ENCODE measurements at places on chromosomes 7 and 10.

- DNase-seq, result no peak
Observed at GRCh38 chr10:12768156-12769100, 233.1 kb downstream of the CCDC3 start.

GRCh38 chr10:100930368-100930767 lies 17.6 kb downstream of the SLF2 start:
- peak; percentile 30 for DNase-seq

- DNase-seq, result no peak
Observed at GRCh38 chr10:15210521-15210920, 42.0 kb upstream of the NMT2 start.

DNA sequence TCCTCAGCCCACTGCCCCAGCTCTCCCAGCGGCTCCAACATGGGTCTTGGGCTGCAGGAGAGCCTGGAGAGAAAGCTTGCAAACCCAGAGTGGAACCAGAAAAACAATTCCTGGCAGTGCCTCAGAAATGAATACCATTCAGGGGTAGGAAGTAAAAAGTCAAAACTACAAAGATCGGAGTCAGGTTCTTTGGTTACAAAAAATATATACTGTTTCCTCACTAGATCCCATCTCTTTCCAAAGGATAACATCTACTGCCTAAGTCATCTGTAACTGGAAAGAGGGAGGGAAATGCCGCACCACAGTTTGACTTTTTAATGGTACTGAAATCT lies 14.9 kb downstream of the CREB3L2 start:
- no peak for DNase-seq

- no peak for DNase-seq
Observed at GRCh38 chr7:83640731-83641537, 8.0 kb downstream of the SEMA3E start.

DNA sequence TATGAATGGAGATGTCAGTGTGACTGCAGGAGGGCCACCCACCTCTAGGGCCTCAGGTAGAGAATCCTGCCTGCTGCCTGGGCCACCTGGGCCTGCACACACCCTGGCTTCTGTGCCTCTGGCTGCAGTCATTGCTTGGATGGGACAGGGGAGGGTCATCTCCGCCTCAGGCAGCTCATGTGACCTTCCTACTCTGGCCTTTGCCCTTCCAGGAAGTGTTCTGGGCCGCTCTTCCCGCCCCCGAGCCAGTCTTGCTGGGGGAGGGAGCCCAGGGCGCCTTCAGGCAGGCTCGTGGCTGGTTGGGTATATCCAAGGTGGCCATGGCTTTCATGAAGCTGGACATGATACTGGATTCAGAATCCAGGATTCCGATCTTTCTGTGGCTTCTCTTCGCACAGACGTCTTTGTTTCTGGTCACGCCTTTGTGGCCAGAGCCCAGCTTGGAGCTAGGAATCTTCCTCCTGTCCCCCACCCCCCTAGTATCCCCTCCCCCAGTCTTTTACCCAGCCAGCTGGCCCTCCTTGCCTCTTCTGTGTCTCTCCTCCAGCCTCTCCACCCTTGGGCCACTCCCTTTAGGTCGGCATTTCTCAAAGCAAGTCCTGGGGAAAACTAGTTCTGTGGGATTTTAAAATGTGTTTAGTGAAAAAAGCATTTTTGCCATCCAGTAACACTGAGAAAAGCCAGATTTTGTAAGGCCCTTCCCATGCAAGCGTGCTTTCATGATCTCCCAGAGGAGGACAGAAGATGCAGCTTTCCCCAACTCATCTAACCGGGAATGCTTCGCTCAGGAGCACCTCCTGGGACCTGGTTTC lies 119.6 kb downstream of the ZMIZ1 start:
- no peak for DNase-seq

DNA sequence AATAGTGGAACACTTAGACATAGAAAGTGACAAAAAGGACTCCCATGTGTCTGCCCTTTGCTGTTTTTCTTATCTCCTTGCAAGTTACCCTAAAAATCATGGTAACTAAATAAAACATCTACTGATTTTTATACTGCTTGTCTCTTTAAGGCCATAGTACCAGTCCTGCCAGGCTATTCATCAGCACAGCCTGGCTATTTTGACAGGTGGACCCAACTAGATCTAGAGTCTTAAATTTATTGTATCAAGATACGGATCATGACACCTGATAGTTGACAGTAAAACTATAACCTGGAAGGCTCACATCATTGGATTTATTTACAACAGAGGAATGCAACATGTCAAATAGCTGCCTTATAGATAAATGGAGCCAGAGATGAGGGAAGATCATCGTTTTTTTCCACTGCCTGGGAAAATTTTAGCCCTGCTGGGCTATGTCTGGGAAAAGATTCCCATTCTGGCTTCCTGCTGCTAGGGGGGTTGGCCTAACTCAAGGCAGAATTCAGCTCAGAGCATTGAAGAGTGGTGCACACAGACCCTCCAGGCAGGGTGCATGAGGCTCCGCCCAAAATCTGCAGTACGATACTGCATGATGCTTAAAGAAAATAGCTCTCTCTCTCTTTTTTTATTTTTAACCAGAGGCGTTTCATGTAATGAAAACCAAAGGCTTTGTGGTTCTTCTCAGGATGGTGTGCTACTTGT lies 292.0 kb upstream of the FZD8 start:
- DNase-seq, result no peak

GRCh38 chr10:44949915-44950314 lies 9.7 kb upstream of the RASSF4 start:
- DNase-seq, result no peak

DNA sequence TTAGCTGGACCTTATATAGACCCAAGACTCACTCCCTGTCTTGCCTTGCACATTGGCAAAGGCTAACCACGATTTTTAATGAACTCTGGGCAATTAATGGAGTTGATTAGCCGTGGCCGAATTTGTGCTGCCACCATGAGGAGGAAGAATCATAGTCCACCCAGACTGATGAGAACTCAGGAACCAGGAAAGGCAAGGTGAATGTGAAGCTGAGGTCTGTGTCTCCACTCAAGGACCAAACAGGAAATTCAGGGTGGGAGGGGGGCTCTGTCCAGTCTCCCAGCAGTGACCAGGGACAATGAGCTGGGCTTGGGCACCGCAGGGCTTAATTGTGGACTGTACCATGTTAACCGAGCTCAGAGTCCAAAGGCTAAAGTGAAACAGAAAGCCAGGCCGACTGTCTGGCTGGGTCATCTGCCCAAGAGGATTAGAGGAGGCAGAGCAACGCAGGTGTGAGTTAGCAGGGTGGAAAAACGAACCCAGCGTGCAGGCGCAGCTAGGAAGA lies 127.0 kb upstream of the JCAD start:
- peak; percentile 44 for DNase-seq

GRCh38 chr7:147869456-147869855 lies 721.1 kb upstream of the C7orf33 start:
- DNase-seq, result no peak

DNA sequence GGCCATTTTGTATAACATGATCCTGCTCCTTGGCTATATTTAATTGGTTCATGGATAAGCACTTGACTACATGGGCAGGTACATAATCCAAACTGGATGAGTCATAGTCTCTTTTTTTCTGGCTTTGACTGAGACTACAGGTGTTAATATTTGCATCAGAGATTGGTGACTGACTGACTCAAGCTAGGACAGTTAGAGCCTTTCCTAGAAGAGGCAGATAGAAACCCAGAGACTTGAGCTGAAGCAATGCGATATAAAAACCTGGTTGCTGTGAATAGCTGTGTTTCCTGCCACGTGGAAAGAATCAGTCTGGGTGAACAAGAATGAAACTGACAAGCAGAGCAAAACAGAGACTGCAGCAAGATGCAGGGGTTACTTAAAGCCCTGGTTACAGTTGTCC lies 81.0 kb downstream of the SAMD9 start:
- no peak for DNase-seq

DNA sequence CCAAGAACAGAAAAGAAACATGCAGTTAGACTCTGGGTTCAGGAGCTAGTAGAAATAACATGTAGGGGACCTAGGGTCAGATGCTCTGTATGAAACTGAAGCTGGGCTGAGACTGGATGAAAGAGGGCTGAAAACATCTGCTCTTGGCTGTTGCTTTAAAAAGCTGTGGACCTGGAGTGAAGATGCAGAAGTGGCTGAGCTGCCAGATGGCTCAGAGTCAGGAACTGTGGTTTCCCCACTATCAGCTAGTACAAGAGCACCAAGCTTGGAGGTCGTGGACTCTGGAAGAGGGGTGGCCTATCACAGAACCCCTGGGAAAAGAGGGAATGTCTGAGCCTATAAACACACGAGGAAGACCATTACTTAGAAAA lies 5.9 kb downstream of the ADK start:
- peak; percentile 29 for DNase-seq

DNA sequence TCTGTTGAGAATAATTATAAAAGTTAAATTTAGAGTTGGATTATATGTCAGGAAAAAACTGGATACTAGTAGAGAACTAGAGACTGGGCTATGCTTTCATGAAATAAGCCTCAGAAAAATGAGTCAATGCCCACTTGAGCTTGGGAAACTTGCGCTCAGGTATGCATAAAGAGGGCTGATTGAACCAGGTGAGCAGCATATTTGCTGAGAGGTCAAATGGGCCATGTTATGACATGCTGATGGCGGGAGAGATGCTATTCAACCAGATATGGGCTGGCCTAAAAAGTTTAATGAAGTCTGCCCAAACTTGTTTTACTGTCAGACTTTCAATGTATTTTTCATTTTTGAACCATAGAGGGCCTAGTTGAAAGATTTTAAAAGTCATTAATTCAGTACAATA lies 837.6 kb upstream of the GHITM start:
- DNase-seq, result no peak

DNA sequence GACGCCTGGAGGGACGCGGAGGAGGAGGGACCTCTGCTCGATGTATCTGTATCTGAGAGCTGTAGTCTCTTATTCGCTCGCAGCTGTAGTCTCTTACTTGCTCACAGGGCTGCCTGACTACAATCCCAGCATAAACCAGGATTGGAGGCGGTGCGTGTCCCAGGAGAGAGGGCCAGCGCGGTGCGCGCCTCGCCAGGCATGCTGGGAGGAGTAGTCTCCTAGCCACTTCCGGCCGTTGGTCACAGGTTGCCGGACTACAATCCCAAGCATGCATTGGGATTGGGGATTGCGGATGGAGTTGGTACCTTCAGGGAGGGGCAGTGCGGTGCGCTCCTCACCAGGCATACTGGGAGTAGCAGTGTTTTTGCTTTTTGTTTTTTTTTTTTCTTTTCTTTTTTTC lies 421.7 kb upstream of the NUPR2 start:
- DNase-seq, result no peak

DNA sequence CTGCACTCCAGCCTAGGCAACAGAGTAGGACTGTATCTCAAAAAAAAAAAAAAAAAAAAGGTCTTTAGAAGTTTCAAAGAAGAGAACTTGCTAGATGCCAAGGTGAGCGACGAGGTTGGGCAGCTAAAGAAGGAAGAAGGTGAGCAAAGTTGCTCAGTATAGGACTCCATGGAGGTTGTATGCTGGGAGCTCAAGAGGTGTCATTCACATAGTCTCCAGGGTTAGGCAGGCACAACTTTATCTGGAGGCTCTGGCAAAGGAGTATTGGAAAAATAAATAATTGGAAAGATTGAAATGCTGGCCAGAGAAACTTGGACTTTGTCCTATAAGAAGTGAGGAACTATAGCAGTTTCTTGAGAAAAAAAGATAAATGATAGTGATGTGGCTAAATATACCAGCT lies 74.5 kb downstream of the NRF1 start:
- no peak for DNase-seq

DNA sequence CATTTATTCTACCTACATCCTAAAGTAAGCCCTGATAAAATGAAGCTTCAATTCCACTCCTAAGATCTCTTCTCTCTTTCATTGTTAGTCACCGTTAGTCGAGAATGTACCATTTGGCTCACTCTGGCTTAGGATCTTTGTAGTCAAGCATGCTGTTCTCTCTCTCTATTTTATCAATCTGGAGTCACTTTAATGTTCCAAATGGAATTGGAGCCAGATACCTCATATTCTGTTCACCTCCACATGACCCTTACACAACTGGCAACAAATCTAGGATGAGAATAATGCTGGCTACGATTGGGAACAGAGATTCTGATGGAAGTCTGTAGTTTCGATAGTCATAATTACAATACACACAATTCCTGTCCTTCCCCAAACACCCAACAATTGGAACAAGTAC lies 213.7 kb downstream of the TWIST1 start:
- DNase-seq, result no peak

DNA sequence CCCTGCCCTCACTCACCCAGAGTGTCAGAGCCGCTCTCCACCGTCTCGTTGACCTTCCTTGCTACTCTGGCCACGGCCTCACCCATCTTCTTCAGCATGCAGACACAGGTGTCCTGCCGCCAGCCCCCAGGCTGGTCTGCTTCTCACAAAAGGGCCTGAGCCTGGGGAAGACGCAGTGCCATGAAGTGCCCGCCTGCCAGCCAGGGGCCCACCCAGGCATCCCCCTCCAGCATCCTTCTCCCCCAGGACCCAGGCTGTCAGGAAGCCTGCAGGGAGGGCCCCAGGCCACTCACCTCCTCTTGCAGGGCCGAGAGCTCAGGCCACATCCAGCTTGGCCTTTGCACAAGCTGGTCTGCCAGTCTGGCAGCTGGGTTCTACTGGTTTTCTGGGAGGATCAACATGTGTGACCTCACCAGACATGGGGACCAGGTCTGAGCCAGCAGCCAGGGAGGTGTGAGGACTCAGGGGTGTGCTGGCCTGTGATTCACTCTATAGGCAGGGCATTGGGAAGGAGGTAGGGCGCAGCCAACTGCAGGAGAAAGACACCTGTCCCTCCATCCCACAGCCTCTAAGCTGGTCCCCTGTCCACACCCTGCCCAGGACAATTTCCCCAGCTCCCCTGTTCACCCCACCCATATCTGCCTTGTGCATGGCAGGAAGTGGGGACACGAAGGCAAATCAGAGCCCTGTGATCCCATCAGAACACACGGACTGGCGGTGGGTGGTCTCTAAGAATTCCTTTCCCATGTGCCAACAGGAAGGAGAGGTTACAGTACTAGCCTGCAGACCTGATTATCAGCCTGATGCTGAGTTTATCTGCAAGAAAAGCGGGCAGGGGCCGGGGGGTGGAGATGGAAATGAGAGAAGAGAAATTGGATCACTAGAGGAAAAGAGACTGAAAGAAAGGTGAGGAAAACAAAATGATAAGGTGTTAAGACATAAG lies 5.7 kb downstream of the LRRC20 start:
- DNase-seq, result no peak

GRCh38 chr10:58667658-58668310 lies 155.1 kb downstream of the BICC1 start:
- DNase-seq, result no peak

GRCh38 chr10:86047588-86047987 lies 319.0 kb downstream of the GRID1 start:
- DNase-seq, result no peak

- no peak for DNase-seq
Observed at GRCh38 chr10:12048547-12048946, 5.9 kb upstream of the UPF2 start.

- no peak for DNase-seq
Observed at GRCh38 chr7:154743206-154743605, 259.7 kb downstream of the PAXIP1 start.

GRCh38 chr7:127207230-127207629 lies 45.5 kb downstream of the GRM8 start:
- no peak for DNase-seq

GRCh38 chr10:128811511-128811910 lies 655.5 kb upstream of the MGMT start:
- no peak for DNase-seq

Data from adrenal gland (tissue), 19 donors.